ENCODE measurements at places on chromosomes 4 and X. TPM values are rescaled to one million over a fixed set of nuclear protein-coding genes. Genes with fewer than 3 reads are reported as not detected.

DNA sequence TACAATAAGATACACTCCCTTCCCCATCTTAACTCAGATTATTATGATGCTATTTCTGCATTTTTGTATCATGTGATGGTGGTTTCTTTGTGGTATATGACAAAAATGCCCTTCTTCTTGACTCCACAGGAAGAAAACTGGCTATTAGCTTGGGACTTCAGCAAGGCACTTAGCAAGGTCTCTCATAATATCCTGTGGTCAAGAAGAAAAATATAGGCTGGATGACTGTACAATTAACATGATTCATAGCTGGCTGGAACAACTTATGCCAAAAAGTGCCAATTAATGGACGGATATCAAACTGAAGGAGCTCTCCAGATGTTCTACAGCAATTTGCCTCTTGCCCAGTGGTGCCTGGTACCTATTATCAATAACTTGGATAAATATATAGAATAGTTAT, 2.3 kb upstream of the MID1IP1 start:
- no peaks in the 10 kb centered on the region for H3K27me3 ChIP-seq
- no peak overlapping the region for H3K27ac ChIP-seq
- H3K36me3 ChIP-seq = no peaks in the 10 kb centered on the region

Gene DCTD
- 52.4 TPM for total RNA-seq

- H3K4me3 ChIP-seq = no peak overlapping the region
- no peaks in the 10 kb centered on the region for H3K36me3 ChIP-seq
- H3K27me3 ChIP-seq = no peaks in the 10 kb centered on the region
Observed at GRCh38 chrX:133783274-133783673, 202.1 kb downstream of the GPC3 start.

DNA sequence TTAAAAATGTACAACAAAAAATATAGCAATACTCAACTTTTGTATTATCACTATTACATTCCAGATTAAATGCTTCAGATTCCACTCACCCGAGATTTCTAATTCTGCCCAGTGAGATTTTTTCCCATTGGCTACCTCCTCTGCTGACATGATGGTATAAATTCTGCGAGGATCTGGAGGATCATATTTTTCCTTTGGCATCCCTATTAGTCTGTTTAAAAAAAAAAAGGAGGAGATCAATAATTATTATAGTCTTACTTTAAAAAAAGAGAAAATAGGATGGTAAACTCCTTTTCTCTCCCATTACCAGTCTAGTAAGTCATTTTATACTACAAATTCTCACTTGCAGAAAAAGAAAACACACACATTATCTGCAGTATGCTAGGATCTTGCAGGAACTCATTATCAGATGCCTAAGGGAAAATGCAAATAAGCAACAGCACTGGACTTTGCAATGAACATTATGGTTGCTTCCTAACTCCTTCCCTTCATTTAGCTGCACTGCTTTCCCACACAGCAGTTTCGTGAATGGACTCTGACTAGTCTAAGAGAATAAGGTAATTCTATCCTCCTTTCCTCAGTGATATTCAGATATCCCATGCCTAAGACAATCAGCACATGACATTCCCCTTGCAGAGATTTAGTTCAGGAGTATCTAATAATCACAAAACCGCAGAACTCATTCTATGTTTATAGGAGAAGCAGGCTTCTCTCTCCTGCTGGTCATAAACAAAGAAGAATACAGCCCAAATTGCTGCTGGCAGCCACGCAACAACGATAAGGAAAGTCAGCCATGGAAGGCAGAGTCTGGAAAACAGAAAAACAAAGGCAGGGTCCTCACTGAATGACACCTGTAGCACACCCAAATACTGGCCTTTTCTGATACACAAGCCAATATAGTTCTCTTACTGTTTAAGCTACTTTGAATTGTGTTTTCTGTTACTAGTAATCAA, 42.7 kb downstream of the CNOT6L start:
- H3K27ac ChIP-seq = no peak overlapping the region
- H3K36me3 ChIP-seq = peaks cover 17% of the 10 kb centered on the region
- no peaks in the 10 kb centered on the region for H3K27me3 ChIP-seq
- H3K4me3 ChIP-seq = no peak overlapping the region
- DNase-seq = no peak

Gene XAGE1A
- not detected for total RNA-seq

Gene PQBP1
- 73.1 TPM for total RNA-seq

- no peak overlapping the region for H3K27ac ChIP-seq
- H3K4me1 ChIP-seq = no peaks in the 10 kb centered on the region
- no peak overlapping the region for H3K4me3 ChIP-seq
- DNase-seq = no peak
Observed at GRCh38 chr4:95417531-95417930, 131.2 kb downstream of the UNC5C start.

Gene PAK3
- 1.3 TPM for total RNA-seq

DNA sequence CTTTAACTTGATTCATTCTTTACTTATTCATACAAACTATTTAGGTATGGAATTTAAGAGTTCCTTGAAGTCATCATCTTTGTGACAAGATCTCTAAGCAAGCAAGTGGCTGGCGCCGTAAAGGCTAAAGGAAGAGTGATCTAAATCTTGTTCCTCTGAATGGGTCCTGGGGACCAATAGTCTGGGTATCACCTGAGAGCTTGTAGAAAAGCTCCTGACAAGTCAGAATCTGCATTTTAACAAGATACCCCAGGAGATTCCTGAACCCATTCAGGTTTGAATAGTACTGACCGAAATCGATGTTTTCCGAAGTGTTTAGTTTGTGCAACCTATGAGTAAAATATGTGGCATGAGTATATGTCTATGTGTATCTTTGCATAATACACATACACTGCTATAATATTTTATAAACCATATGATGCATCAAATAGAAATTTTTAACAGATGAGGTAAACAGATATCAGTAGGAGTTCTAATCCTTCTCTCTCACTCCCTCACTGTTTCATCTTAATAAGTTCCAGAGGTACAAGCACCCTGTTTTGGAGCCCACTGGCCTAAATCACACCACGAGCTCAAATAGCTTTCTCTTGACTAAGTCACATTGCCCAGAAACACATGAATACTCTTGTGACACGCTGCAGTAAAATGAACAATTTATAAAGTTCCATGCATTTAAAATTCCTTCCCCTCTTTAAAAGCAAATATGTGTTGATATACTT, 170.0 kb downstream of the RELL1 start:
- no peak for DNase-seq
- no peak overlapping the region for H3K27ac ChIP-seq
- no peaks in the 10 kb centered on the region for H3K4me1 ChIP-seq
- no peaks in the 10 kb centered on the region for H3K27me3 ChIP-seq
- H3K4me3 ChIP-seq = no peak overlapping the region

DNA sequence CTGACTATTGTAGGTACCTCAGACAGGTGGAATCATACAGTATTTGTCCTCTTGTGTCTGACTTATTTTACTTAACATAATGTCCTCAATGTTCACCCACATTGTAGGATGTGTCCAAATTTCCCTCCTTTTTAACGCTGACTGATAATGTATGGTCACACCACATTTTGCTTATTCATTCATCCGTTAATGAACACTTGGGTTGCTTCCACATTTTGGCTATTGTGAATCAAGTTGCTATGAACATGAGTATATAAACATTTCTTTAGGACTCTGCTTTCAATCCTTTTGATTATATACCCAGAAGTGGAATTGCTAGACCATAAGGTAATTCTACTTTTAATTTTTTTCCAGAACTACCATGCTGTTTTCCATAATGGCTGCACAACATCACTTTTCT, 87.0 kb upstream of the NDP start:
- no peaks in the 10 kb centered on the region for H3K36me3 ChIP-seq
- no peak overlapping the region for H3K4me3 ChIP-seq
- H3K27ac ChIP-seq = no peak overlapping the region
- H3K27me3 ChIP-seq = no peaks in the 10 kb centered on the region
- DNase-seq = no peak

DNA sequence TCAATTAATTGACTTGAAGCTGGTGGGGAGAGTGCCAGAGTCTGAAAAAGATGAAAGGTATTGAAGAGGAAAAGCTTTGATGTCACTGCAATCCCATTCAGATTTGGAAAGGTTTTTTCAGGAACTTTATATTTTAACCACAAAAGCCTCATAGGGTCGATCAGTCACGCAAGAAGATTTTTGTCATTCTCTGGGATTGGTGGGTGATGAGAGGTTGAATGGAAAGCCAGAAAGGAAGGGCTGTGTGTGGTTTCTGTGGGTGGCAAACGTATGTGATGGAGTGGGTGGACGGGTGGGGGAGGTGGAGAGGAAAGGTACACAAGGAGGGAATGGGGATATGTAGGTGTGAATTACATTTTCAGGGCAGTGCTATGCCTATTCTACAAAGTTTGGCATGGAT, 173.8 kb upstream of the SCML1 start:
- no peak overlapping the region for H3K4me3 ChIP-seq
- H3K36me3 ChIP-seq = no peaks in the 10 kb centered on the region
- no peaks in the 10 kb centered on the region for H3K4me1 ChIP-seq
- H3K27ac ChIP-seq = no peak overlapping the region

Gene ARMCX5
- total RNA-seq = 10.4 TPM

DNA sequence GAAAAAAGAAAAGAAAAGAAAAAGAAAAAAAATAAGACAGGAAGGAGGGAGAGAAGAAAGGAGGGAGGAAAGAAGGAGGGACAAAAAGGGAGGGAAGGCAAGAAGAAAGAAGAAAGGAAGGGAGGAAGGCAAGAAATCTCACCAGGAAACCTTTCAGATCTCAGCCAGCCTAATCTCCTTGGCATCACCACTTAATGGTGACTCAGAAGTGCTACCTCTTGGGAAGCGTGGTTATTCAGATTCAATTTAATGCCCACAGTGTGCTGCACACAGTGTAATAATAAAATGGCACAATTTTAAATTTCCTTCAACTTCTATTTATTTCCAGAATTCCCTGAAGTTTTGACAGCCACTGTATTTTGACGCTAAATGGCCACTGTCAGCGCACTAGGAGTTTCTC, 50.3 kb downstream of the DKK2 start:
- no peaks in the 10 kb centered on the region for H3K36me3 ChIP-seq
- DNase-seq = no peak
- no peak overlapping the region for H3K4me3 ChIP-seq
- H3K27me3 ChIP-seq = no peaks in the 10 kb centered on the region
- H3K27ac ChIP-seq = no peak overlapping the region

GRCh38 chrX:112545051-112545450, 134.7 kb downstream of the LHFPL1 start:
- H3K27me3 ChIP-seq = no peaks in the 10 kb centered on the region
- H3K27ac ChIP-seq = no peak overlapping the region

Gene BMX
- 2.5 TPM for total RNA-seq

Gene BANK1
- total RNA-seq = 2.7 TPM

GRCh38 chr4:7657545-7658297, 223.0 kb upstream of the PSAPL1 start:
- H3K27me3 ChIP-seq = no peaks in the 10 kb centered on the region
- H3K4me1 ChIP-seq = peaks cover 8% of the 10 kb centered on the region
- DNase-seq = no peak
- H3K36me3 ChIP-seq = no peaks in the 10 kb centered on the region

- no peaks in the 10 kb centered on the region for H3K36me3 ChIP-seq
- no peak for DNase-seq
- H3K4me1 ChIP-seq = no peaks in the 10 kb centered on the region
Observed at GRCh38 chr4:122884499-122884898, 37.9 kb downstream of the NUDT6 start.

- H3K4me3 ChIP-seq = no peak overlapping the region
- no peak overlapping the region for H3K27ac ChIP-seq
- H3K27me3 ChIP-seq = no peaks in the 10 kb centered on the region
- H3K4me1 ChIP-seq = no peaks in the 10 kb centered on the region
Observed at GRCh38 chrX:55874807-55875206, 157.3 kb downstream of the RRAGB start.

Gene UGT2B15
- not detected for total RNA-seq

DNA sequence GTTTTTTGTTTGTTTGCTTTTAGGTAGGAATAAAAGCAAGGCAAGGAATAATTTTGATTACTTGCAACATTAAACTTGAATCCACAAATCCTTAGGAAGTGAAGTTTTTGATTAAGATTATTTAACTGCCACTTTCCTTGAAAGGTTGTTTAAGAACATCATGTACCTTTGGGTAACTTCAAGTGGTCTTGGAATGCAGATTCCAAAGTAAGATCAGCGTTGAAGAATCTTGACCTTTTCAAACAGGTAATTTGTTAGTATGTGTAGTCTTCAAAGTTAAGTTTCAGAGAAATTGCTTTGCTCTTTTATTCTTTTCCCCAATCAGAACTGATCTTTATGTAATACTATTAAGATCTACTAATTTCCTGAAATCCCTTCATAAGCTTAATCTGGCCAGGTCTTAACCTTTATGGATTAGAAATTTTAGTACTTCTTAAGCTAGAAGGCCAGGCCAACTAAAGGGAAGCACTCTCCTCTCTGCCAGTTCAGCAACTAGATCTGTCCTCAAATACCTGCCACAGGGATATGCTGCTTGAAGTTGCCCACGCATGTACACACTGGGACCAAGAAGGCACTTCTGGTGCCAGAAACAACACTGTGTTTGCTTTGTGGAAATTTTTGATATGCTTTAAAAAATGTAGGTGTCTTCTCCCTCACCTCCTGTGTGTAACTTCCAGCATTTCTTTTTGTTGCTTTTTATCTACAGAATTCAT, 7.4 kb downstream of the NPNT start:
- no peak overlapping the region for H3K27ac ChIP-seq
- no peak for DNase-seq
- no peaks in the 10 kb centered on the region for H3K36me3 ChIP-seq
- no peak overlapping the region for H3K4me3 ChIP-seq
- H3K4me1 ChIP-seq = peaks cover 22% of the 10 kb centered on the region
- H3K27me3 ChIP-seq = no peaks in the 10 kb centered on the region

- H3K27ac ChIP-seq = no peak overlapping the region
- no peaks in the 10 kb centered on the region for H3K27me3 ChIP-seq
- DNase-seq = no peak
- H3K4me1 ChIP-seq = no peaks in the 10 kb centered on the region
- no peaks in the 10 kb centered on the region for H3K36me3 ChIP-seq
Observed at GRCh38 chrX:153304988-153305736, 16.4 kb downstream of the PNMA6F start.
